ENCODE measurements at places on chromosomes 6 and 20.
A peak's percentile ranks its signal among the peaks of the same experiment; 100 is the strongest.

DNA sequence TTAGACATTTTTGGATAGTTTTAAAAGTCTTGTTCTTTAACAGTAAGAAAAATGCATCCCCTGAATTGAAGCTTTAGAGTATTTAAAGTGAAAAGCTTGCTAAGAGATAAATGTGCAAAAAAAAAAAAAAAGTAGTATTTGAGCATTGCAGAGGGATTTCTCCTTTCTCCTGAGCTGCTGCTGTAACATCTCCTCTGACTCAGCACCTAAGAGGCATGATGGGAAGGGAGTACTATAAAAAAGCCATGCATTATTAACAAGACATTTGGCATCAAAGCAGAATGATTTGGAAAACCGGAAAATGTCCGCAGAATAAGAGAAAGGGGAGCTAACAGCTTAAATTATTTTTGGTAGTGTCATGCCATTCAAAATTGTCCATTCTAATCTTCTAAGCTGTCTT lies 27.9 kb downstream of the B4GALT5 start:
- peak; percentile 75 for DNase-seq

DNA sequence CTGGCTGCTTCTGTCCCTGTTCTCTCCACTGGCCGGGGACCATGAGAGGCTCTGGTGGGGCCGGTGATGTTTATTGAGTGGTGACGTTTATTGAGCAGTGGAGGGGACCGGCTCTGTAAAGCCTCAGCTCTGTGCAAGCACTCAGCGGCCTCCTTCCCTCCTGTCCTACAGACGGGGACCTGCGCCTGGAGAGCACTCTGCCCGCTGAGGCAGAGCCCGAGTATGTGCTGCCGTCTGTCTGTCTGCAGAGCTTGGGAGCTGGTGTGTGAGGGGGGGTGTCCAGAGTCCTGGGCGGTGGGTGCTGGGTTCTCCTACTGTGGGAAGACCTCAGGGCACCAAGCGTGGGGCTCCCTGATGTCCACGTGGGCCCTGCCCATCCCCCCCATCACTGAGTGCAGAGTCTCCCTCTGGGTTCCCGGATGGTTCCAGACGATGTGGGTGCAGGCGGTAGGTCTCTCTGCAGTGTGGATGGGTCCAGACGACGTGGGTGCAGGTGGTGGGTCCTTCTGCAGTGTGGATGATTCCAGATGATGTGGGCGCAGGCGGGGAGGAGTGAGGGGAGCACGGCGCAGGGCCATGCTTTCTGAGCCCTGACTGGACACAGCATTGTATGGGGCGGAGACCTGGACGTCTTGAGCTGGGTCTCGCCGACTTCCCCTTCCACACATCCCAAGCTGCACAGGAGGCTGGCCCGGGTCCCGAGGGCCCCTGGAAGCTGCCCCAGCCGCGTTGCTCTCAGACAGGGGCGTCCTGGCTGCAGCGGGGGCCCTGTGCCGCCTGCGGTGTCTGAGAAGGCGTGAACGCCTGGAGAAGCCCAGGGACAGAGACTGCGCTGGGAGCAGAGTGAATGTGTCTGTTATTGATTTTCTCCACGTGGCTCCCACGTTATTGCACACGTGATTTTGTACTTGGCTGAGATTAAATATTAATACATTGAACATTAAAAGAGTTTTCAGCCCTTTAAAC lies 14.9 kb upstream of the BHLHE23 start:
- DNase-seq = no peak

DNA sequence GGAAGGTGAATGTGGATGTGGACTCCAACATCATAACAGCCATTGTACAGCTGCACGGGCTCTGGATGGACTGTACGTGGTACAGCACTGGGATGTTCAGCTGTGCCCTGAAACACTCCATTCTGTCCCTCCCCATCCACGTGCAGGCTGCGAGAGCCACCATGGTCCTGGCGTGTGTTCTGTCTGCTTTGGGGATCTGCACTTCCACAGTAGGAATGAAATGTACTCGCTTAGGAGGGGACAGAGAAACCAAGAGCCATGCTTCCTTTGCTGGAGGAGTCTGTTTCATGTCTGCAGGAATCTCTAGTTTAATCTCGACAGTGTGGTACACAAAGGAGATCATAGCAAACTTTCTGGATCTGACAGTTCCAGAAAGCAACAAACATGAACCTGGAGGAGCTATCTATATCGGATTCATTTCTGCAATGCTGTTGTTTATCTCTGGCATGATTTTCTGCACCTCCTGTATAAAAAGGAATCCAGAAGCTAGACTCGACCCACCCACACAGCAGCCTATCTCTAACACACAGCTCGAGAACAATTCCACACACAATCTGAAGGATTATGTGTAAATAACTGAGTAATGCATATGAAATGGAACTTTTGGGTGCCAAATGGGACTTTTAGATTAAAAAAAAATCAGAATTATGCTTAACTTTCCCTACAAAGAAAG lies 12.1 kb downstream of the CLDN20 start:
- DNase-seq = peak; percentile 38

DNA sequence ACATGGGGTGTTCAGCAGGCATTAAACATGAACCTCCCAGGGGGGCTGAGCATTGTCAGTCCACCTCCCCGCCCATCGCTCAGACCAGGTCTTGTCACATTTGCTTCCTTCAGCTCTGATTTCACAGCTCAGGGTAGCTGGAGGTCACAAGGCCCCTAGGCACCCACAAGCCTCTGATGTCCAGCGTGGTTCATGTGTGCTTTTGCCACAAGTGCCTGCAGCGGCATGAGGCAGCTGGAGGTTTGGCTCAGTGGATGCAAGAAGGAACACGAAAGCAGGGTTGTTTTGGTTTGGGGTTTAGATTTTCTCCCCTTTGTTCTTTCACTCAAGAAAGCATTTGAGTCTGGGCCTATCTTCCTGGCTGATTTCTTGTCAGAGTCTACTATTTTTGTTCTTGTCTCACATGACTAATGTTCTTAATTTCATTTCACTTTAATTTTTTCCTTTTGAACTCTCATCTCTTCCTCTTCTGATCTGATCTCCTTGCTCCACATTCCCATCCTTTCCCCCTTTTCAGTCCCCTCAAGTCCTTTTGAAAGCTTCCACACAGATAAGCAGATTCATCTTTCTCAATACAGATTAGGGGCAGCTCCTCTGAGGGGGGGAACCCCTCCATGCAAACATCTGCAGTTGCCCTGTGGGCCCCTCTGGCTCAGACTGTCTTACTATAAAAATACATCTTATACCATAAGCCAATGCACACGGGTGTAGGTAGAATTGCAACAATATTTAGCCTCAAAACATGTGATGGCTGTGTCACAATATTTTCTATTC lies 68.1 kb upstream of the CEP85L start:
- no peak for DNase-seq

- no peak for DNase-seq
Measured at GRCh38 chr6:165047952-165048351, 261.5 kb downstream of the C6orf118 start.

DNA sequence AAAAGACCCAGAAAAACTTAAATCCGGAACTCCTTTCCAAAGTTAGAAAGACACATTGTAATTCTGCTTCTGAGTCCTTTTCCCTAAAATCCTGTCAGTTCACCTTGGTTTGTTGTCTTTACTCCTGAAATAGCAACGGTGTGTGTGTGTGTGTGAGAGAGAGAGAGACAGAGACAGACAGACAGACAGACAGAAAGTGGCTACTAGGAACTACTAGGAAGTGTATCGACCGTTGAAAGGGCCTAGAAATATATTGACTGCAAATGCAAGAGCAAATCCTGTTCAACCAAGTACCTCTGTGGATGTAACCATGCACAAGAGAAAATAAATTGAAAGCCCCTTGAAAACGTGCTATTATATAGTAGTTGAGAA lies 100.0 kb upstream of the MLIP start:
- DNase-seq = no peak

All from cardiac fibroblast (primary cell).